ENCODE measurements at places on chromosomes 5 and 9.

- no peak for DNase-seq
These were observed 475.7 kb upstream of the TNC start for GRCh38 chr9:115593587-115594091.

DNA sequence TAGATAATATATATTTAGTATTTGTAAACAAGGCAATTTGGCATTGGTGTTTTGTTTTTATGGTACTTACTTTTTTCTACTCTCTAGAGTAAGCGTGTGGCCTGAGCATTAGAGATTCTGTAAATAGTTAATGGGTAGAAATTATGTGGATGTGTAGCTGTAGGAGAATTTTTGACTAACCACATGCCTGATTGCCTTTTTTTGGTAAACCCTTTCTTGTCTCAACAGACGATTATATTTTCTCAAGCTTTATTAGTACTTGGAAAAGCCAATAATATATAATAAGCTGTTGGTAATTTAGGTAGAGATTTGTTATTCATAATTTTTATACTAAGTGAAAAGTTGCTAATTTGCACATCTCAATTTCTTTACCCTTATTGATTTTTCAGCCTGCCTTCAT, 76.8 kb downstream of the FCHO2 start:
- DNase-seq: no peak

DNA sequence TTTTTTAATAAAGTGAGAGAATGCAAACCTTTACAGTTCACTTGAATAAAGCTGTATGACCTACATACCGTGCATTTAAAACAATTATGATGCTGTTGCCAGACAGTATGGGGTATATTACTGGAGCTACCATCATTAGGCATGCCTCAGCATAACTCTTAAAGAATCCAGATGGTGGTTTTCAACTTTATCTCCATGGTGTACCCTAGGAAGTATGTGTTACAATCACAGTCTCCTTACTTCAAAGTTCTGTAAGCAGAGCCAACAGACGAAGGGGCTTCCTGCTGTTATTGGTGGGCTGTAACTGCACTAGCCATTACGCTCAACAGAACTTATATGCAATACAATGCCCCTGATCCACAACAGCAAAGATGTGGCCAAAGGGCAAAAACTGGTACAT, 803.3 kb downstream of the DTWD2 start:
- no peak for DNase-seq

- DNase-seq: no peak
These were observed 245.7 kb downstream of the BNC2 start for GRCh38 chr9:16624744-16625117.

DNA sequence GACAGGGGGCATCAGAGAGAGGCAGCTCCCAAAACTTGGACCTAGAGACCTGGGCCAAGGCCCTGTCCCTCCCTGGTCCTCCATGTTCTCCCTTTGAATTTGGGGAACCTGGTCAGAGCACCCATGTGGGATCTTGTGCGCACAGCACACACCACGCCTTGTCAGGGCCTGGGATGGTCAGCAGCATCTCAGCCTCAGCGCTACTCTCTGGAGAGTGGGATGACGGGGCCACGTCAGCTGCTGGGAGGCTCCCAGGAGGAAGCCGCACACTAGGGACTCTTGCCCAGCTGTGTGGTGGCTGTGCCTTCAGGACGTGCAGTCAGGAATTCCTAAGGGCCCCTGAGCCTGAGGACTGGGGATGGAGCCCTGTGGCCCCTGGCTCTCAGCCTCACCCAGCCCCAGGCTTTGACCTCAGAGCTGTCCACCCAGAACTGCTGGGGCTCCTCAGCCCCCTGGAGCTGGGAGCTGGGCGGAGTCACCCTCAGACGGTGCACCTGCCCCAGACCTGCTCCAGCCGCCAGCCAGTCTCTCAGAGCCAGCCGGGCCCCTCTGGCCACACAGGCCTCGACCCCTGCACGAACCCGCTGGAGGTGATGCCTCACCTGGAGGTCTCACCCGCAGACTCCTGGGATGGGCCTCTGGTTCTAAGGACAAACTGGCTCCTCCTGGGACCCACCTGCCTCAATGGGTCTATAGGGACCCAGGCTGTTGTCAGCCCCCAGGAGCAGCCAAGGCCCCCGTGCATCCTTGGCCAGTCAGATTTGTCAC, 38.3 kb upstream of the EGFL7 start:
- DNase-seq: no peak

DNA sequence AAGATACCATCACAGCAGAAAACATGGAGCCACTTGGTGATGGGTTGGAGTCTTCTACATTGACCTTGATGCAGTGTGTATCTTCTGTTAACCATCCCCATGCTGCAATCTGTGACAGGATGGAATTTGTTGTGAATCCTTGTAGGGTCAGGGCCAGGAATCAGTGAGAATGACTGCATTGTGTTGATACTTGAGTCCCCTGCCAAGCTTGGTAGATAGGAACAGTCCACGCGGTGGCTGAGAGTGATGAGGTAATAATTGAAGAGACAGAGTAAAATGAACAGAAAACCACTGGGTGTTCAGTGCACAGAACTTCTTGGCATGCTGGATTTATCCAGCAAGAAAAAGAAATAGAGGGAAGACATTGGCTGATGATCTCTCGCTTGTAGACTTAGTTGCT, 217.5 kb downstream of the MAN2A1 start:
- DNase-seq: no peak

DNA sequence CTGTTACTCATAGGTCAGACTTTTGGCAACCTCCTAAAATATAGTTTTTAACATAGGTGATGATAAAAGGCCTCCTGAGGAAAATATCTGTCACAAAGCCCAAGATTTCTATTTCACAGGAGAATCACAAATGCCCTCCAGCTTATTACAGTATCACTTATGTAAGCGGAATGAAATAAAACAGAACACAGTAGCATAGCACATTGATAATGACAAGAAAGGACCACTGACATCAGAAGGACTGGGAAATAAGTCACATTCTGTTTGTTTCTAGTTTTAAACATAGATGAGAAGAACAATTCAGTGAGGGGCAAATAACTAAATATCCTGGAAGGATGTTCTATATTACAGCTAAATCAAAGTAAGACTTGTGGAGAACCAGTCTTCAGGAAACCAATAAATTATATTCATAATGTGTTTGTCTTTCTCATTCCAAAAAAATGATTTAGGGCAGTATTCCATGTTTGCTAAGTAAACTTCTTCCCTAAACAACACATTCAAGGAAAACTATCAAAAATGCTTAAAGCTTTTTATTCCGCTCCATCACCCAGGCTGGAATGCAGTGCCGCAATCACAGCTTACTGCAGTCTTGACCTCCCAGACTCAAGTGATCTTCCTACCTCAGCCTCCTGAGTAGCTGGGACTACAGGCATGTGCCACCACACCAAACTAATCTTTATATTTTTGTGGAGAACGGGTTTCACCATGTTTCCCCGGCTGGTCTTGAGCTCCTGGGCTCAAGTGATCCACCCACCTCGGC, 20.8 kb upstream of the CTNNAL1 start:
- DNase-seq: no peak

DNA sequence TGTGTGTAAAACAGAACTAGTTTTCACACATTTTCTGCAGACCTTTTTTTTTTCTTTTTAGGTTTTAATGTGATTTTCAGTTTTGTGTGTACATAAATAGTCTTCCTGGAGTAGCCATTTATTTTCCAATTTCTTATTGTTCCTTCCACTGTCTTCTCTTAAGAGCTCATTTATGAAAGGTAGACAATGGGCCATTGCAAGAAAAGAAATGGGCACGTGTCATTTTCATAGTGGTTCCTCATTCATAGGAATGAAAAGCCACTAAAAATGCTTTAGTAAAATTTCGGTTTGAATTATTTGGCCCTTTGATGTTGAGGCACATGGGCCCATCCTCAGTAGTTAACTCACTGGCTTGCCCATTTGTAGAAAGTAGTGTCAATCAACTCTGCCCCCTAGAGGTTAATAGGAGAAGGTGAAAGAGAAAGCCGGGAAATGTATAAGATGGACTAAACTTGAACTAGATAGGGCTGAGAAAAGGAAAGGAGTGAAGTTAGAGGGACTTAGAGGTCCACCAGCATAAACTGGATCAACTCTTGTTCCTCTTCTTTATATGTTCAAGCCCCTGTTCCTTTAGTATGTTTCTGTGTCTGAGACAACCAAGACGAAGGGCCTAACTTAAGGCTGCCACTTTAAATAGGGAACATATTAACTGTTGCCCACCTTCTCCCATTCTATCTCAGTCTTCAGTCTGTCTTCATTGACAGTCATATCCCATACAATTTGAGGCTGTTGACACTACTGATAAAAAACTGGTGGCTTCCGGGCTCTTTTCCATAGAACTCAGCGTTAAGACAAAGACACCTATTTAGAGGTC, 72.6 kb downstream of the SMARCA2 start:
- DNase-seq: no peak
